Activated CD8-positive, alpha-beta memory T cell treated with anti-CD3 and anti-CD28 coated beads, Interleukin-2, amount 10 ng/mL, durations not matched to agents 7 days and 5 days (primary cell): ENCODE measurements at places on chromosomes 11 and 22.

DNA sequence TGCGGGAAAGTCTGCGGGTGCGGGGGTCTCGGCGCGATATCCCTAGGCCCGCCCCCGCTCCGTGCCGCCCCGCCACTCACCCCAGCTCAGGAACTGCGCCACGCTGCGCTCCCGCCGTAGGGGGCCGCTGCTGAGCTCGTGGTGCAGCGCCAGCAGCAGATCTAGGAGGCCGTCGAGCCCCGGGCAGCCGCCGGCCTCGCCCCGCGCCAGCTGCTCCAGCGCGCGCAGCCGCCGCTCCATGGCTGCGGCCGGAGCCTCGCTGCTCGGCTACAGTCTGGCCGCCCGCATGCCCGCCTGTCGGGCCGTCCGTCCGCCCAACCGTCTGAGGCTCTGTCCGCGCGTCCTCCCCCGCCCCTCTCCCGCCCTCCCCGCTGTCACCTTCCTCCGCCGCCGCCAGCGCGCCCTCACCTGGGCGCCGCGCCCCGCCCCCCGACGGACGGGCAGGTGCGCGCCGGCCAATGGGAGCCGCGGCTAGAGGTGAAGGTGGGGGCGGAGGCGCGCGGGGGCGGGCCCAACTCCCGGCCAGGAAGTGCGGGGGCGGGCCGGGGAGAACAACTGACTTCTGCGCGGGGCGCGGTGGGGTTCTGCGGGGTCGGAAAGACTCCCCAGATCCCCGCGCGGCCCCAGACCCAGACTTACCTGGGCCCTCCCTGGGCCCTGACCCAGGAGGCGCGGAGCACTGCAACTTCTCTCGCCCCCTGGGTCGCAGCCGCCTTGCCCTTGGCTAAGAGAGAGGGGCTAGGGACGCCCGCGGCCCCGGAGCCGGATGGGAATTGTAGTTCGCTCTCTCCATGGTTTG is at the start of gene CDC42BPG:
CDC42BPG (minus strand) TSS at position 324 of the 799 bp plus-strand sequence; CDS start at position 240, 84 bp downstream.
- no peaks in the 10 kb centered on the region for H3K27me3 ChIP-seq
- no peaks in the 10 kb centered on the region for H3K36me3 ChIP-seq
- peak within 1 kb of the TSS; percentile 45 for H3K27ac ChIP-seq
- H3K4me3 ChIP-seq: peak within 1 kb of the TSS; percentile 59
- DNase-seq: peak; percentile 79
- H3K4me1 ChIP-seq: peaks cover 35% of the 10 kb centered on the region

- no peak overlapping the region for H3K4me3 ChIP-seq
- no peaks in the 10 kb centered on the region for H3K36me3 ChIP-seq
- DNase-seq: no peak
- H3K27ac ChIP-seq: peak overlapping the region; percentile 45
- no peaks in the 10 kb centered on the region for H3K4me1 ChIP-seq
These were observed 114.9 kb downstream of the NAV2 start for GRCh38 chr11:19827399-19828135.

- no peak overlapping the region for H3K4me3 ChIP-seq
- H3K27ac ChIP-seq: no peak overlapping the region
- no peak for DNase-seq
- no peaks in the 10 kb centered on the region for H3K36me3 ChIP-seq
These were observed 45.6 kb upstream of the TENM4 start for GRCh38 chr11:79486242-79486984.

- H3K27me3 ChIP-seq: no peaks in the 10 kb centered on the region
- no peak for DNase-seq
- no peak overlapping the region for H3K4me3 ChIP-seq
These were observed 16.6 kb downstream of the APIP start for GRCh38 chr11:34899633-34900016.

DNA sequence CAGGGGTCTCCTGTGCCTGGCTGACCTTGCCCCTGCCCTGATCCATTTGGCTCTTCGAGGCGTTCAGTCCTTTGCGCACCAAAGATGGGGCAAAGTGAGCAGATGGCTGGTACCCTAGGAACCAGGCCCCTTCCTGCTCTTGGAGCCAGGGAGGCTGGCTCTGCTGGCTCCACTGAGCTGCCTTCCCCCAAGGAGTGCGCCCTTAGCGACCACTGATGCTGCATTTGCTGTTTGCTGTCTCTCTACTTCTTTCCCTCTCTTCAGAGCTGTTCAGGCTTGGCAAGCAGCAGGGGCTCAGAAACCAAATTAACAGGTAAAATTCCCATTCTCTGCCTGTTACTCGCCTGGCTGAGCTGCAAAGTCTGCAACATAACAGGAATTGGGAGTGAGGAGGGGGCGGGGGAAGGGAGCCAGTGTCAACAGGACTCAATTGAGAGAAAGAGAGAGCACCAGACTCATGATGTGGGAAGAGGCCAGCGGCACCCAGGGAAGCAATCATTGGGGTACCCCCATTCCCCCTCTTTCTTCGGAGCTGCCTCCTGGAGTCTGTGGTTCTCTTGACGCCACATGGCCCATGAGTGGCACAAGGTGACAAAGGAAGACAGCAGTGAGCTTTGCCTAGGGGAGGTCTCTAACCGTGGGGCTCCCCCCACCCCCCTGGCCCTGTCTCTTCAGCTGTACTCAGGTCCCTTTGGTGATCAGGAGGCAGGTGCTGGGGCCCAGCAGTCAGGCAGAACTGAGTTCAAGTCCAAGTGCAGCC is 102.3 kb downstream of the TP53I11 start:
- H3K27me3 ChIP-seq: peaks cover 47% of the 10 kb centered on the region
- no peak for DNase-seq
- H3K4me1 ChIP-seq: no peaks in the 10 kb centered on the region
- peaks cover 2% of the 10 kb centered on the region for H3K36me3 ChIP-seq
